Osteoblast (primary cell): ENCODE measurements at places on chromosomes 12 and 14. TPM values are rescaled to one million over a fixed set of nuclear protein-coding genes. Genes with fewer than 3 reads are reported as not detected.

DNA sequence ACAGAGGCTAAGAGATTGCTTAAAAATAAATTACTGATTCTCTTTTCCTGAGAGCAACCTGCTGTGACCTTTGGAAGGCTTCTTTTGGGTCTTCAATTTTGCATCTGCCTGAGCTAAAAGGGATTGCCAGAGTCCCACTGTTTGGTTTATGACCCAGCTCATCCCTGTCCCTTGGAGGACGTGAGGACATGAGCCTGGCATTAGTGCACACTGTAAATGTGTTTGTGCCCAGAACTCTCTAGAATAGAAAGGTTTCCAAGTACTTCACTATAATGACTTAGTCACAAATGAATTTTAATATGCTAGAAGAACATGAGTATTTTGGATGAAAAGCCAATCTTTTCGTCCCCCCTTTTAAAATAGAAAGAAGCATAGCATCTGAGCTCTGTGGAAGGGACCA, 47.1 kb upstream of the CDKN3 start:
- no peaks in the 10 kb centered on the region for H3K36me3 ChIP-seq
- H3K4me3 ChIP-seq = no peak overlapping the region
- peaks cover 5% of the 10 kb centered on the region for H3K4me1 ChIP-seq
- H3K27me3 ChIP-seq = peaks cover 2% of the 10 kb centered on the region

DNA sequence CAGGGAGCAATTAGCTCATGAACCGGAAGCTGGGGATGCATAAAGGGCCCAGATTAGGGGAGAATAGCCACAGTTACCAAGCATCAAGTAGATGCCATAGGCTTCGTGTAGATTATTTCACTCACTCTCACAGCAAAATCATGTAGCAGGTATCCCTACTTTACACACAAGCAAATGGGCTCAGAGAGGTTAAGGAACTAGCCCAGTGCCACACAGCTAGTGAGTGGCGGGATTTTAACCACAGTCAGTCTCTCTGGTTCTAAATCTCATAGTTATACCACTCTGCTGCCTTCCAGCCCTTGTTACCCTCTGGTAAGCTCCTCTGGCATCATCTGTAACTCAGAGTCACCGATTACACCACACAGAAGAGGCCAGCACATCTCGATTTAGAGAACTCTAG, 49.0 kb downstream of the IQSEC3 start:
- no peak overlapping the region for H3K27ac ChIP-seq
- no peak for DNase-seq
- H3K27me3 ChIP-seq = peaks cover 40% of the 10 kb centered on the region
- no peaks in the 10 kb centered on the region for H3K36me3 ChIP-seq
- no peak overlapping the region for H3K4me3 ChIP-seq

- H3K4me3 ChIP-seq = no peak overlapping the region
- no peak for DNase-seq
- no peaks in the 10 kb centered on the region for H3K36me3 ChIP-seq
- no peak overlapping the region for H3K27ac ChIP-seq
- H3K4me1 ChIP-seq = no peaks in the 10 kb centered on the region
These were observed 58.7 kb upstream of the PDE3A start for GRCh38 chr12:20309504-20310148.

DNA sequence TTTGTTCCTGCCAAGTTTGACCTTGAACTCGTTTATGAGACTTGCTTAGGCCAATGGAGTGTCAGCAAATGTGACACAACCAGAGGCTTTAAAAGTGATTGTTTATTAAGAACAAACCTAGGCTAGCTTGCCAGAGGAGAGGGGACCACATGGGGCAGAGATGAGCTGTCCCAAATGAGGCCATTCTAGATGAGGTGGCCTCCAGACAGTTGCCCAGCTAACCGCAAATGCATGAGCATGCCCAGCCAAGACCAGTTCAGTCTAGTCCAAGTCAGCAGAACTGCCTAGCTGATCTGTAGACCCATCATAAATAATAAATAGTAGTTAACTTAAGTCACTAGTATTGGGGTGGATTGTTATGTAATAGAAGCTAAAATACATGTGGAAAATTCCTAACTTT, 172.8 kb upstream of the DYRK2 start:
- H3K36me3 ChIP-seq = no peaks in the 10 kb centered on the region
- no peak for DNase-seq
- H3K4me1 ChIP-seq = no peaks in the 10 kb centered on the region
- no peaks in the 10 kb centered on the region for H3K27me3 ChIP-seq
- H3K4me3 ChIP-seq = no peak overlapping the region
- no peak overlapping the region for H3K27ac ChIP-seq

GRCh38 chr14:55348766-55349453, 62.7 kb downstream of the ATG14 start:
- no peaks in the 10 kb centered on the region for H3K4me1 ChIP-seq
- no peaks in the 10 kb centered on the region for H3K27me3 ChIP-seq
- H3K36me3 ChIP-seq = peaks cover 25% of the 10 kb centered on the region
- DNase-seq = no peak
- no peak overlapping the region for H3K4me3 ChIP-seq
- H3K27ac ChIP-seq = no peak overlapping the region

DNA sequence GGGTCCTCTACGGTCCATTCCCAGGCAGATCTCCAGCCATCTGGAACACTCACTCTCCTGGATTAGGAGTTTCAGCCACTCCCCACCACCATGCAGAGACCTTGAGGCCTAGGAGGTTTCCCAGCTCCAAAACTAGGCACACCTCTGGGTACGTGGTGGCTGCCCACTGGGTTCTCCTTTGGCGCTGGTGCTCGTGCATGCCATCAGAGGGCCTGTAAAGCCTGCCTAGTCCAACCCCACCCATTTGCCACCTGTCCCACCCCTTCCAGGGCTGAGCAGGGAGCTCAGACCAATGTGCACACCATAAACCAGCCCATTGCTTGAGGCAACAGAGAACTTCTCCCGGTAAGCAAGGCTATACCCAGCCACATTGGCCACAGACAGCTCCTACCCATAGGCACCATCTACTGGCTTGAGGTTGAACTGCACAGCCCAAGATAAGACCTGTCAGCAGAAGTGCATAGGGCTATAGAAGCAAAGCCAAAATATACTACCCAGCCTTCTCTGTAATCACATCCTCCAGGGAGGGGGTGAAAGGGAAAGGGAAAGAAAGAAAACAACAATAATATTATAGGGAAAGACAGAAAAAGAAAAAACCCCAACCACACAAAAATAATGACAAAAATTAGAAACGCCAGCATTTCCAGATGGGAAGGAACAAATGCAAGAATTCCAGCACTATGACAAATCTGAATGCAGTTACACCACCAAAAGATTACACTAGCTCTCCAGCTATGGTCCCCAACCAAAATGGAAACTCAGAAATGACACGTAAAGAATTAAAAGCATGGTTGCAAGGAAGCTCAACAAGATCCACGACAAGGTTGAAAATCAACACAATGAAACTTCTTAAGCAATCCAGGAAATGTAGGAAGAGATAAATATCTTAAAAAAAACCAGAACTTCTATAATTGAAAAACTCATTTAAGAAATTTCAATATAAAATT, 111.9 kb upstream of the CCDC175 start:
- H3K36me3 ChIP-seq = no peaks in the 10 kb centered on the region
- DNase-seq = peak; percentile 63
- H3K4me1 ChIP-seq = no peaks in the 10 kb centered on the region
- H3K27ac ChIP-seq = no peak overlapping the region
- H3K27me3 ChIP-seq = no peaks in the 10 kb centered on the region
- no peak overlapping the region for H3K4me3 ChIP-seq

DNA sequence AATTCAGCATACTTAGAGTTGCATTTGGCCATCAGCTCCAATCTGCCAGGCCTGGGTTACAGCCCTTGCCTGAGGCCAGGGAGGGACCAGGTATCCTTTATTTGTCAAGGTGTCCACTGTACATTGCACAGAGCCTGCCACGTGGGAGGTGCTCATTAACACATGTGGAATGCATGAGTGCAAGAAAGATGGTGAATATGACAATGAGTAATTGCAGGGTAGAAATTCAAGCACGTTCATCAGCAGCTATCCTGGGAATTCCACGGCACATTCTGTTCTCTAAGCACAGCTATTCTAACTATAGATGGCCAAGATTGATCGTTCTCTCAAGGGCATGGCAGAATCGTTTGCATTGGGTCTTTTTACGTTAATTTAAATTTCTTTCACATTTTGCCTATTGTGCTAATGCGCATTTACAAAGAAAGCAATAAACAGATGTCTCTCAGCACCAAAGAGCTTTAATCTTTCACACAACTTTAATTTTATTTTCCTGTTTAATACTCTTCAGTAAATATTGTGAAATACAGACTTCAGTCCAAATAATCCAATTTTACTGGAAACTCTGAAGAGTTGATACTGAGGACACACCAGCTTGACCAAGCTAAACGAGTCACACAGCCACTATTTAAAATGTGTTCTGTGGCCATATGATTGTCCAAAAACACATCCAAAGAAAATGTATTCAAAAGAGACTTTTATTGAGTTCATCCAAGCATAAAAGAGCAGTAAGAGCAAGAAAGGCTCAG, 1025.7 kb upstream of the TMEM132C start:
- peaks cover 33% of the 10 kb centered on the region for H3K4me1 ChIP-seq
- H3K27ac ChIP-seq = peak overlapping the region; percentile 29
- H3K27me3 ChIP-seq = no peaks in the 10 kb centered on the region
- DNase-seq = no peak
- H3K36me3 ChIP-seq = no peaks in the 10 kb centered on the region
- no peak overlapping the region for H3K4me3 ChIP-seq

DNA sequence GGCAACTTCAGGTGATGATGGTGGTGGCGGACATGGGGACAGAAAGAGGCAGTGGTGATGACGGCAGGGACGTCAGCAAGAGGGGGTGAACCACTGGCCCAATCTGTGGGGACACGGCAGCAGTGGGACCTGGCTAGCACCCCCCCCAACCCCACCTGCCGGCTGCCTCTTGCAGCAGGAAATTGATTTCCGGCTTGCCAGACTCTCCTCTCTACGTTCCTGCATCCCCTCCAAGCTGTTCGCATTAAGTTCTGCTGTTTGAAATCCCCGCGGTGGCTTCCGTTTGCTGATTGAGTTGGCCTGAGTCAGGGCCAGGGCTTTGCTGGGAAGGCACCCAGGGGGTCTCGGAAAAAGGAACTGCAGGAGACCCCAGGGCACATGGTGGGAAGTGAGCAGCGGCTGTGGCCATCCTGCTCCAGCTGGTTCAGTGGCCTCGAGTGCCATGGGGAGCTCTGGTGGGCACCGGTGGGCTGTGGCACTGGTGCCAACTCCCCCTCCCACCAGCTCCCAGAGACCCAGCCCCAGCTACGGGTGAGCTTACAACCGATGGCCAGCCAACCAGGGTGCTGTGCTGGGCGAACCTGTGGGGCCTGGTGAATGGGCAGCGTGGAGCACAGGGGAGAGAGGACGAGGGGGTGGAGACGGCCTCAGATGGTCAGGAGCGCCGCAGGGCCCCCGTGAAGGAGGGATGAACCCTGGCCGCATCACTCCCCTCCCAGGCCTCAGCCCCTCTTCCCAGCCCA, 14.6 kb upstream of the NUDT14 start:
- no peak overlapping the region for H3K4me3 ChIP-seq
- H3K4me1 ChIP-seq = no peaks in the 10 kb centered on the region
- DNase-seq = no peak
- H3K27ac ChIP-seq = no peak overlapping the region

GRCh38 chr14:81485372-81485771, 48.3 kb downstream of the SEL1L start:
- H3K4me1 ChIP-seq = no peaks in the 10 kb centered on the region
- no peak for DNase-seq
- H3K4me3 ChIP-seq = no peak overlapping the region

GRCh38 chr12:54523637-54524036, 25.8 kb upstream of the PDE1B start:
- H3K27ac ChIP-seq = no peak overlapping the region
- no peak for DNase-seq
- H3K27me3 ChIP-seq = peaks cover 59% of the 10 kb centered on the region
- no peaks in the 10 kb centered on the region for H3K36me3 ChIP-seq

DNA sequence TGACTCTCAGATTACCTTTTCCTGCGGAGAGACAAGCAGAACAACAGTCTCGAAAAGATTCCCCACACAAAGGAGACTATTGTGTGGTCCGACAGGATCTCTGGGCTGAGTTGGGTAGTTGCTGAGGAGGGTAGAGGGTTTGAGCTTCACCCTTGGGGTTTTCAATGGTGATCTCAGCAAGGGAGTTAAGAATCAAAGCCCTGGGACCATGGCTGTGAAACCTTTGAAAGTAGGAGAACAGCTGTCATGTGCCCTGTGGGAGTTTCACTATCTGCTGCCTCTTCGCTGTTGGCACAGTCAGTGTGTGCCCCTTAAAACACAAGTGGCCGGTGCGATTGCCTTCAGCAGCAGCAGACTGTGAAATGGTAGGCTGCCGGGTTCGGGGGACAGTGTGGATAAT, 14.2 kb upstream of the PLEK2 start:
- H3K4me3 ChIP-seq = no peak overlapping the region
- H3K27ac ChIP-seq = no peak overlapping the region

- no peak overlapping the region for H3K4me3 ChIP-seq
- no peaks in the 10 kb centered on the region for H3K36me3 ChIP-seq
- no peaks in the 10 kb centered on the region for H3K4me1 ChIP-seq
- DNase-seq = no peak
- no peaks in the 10 kb centered on the region for H3K27me3 ChIP-seq
These were observed 110.1 kb downstream of the EML5 start for GRCh38 chr14:88682495-88683114.

- peak overlapping the region; percentile 54 for H3K27ac ChIP-seq
- no peak overlapping the region for H3K4me3 ChIP-seq
- H3K36me3 ChIP-seq = peaks cover 17% of the 10 kb centered on the region
- DNase-seq = no peak
- H3K4me1 ChIP-seq = peaks cover 14% of the 10 kb centered on the region
These were observed 16.5 kb downstream of the NPC2 start for GRCh38 chr14:74476607-74477006.

- H3K4me3 ChIP-seq = no peak overlapping the region
- no peaks in the 10 kb centered on the region for H3K36me3 ChIP-seq
- H3K27me3 ChIP-seq = no peaks in the 10 kb centered on the region
- H3K27ac ChIP-seq = no peak overlapping the region
- no peaks in the 10 kb centered on the region for H3K4me1 ChIP-seq
These were observed 328.2 kb downstream of the RPL10L start for GRCh38 chr14:46323404-46323762.

DNA sequence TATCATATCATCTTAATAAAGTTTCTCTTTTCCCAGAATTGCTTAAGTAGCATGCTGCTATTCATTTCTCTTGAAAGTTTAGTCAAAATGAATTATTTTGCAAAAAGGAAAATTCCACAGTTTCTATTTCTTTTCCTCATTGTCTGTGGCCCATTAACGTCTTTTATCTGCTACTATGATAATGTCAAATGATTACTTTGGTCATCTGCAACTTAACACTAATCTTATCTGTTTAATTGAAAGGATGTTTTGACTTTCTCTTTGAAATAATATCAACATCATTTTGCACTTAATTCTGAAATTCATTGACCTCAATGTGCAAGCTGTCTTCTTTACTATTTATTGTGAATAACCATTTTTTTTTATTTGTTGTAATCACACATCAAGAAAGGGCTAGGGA, 146.5 kb upstream of the SLCO1C1 start:
- no peak overlapping the region for H3K4me3 ChIP-seq
- peak overlapping the region; percentile 66 for H3K27ac ChIP-seq
- H3K36me3 ChIP-seq = no peaks in the 10 kb centered on the region
- peaks cover 25% of the 10 kb centered on the region for H3K4me1 ChIP-seq

ADCY4 gene
- total RNA-seq = 17.7 and 18.8 TPM in 2 replicates

POP5 gene
- 19.4 and 26.8 TPM in 2 replicates for total RNA-seq

ETFBKMT gene
- total RNA-seq = 3.8 and 4.7 TPM in 2 replicates

CKB gene
- total RNA-seq = 5.1 and 8.3 TPM in 2 replicates

LTBP2 gene
- total RNA-seq = 493 and 546 TPM in 2 replicates

CLEC4A gene
- 0.29 and 0.72 TPM in 2 replicates for total RNA-seq

KRT6C gene
- total RNA-seq = not detected in 2 replicates

IAPP gene
- not detected in 2 replicates for total RNA-seq

BEGAIN gene
- total RNA-seq = 1.1 TPM in 1 of 2 replicates, not detected in the other

LGALS3 gene
- 368 and 433 TPM in 2 replicates for total RNA-seq

CLEC12A gene
- total RNA-seq = 0.29 and 0.72 TPM in 2 replicates

DHRS1 gene
- 9.8 and 13.6 TPM in 2 replicates for total RNA-seq

SLC6A15 gene
- under 0.01 TPM in 1 of 2 replicates, not detected in the other for total RNA-seq

KLRK1 gene
- total RNA-seq = under 0.01 TPM in 1 of 2 replicates, not detected in the other

PLEKHG7 gene
- total RNA-seq = not detected in 2 replicates

RFX4 gene
- not detected in 2 replicates for total RNA-seq
